ENCODE measurements at places on chromosomes 11 and 22.

GRCh38 chr11:72036687-72037086 lies 38.0 kb downstream of the IL18BP start:
- DNase-seq: no peak

- DNase-seq: no peak
Measured at GRCh38 chr22:43723816-43724215, 88.3 kb downstream of the EFCAB6 start.

DNA sequence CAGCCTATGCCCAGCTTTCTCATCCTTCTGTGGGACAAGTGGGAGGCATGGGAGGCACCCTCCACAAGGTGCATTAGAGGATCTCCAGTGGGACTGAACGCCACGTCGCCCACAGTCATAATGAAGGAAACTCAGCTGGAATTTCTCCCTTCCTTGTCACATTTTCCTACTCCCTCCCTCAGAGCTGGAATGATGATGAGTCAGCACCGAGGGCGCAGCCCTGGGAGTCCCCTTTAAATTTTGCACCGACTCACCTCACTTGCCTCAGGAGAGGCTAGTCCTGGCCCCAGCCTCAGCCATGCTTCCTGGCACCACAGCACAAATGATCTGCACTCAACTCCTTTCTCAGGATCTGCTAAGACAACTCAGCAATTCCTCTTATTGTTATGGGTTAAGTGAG lies 34.3 kb downstream of the DBX1 start:
- no peak for DNase-seq

DNA sequence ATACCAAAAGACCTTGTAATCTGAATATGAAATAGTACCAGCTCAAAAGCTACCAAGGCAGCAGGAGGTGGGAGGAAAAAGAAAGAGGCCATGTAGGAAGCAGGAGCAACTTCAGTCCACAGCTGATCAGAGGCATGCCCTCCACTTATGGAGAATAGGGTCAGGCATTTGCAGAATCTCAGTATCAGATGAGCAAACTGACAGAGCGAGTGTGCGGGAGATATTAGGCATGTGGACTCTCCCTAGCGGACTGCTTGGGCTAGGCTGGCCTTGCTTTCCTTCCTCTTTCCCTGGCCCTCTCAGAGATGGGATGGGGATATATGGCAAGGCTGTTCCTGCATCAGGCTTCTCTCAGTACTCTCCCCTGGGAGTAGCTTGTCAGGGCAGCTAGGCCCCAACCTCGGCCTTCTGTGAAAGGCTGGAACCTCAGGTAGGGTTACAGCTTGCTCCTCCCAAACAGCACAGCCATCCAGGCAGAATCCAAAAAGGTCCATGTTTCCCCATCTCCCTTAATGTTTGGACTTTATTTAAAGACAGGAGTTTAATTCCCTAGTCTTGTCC lies 37.0 kb downstream of the ETS1 start:
- DNase-seq: no peak

GRCh38 chr11:130434521-130435223 lies 6.3 kb upstream of the ADAMTS8 start:
- DNase-seq: peak; percentile 66

- no peak for DNase-seq
Measured at GRCh38 chr11:40271361-40271760, 1188.1 kb downstream of the LRRC4C start.

DNA sequence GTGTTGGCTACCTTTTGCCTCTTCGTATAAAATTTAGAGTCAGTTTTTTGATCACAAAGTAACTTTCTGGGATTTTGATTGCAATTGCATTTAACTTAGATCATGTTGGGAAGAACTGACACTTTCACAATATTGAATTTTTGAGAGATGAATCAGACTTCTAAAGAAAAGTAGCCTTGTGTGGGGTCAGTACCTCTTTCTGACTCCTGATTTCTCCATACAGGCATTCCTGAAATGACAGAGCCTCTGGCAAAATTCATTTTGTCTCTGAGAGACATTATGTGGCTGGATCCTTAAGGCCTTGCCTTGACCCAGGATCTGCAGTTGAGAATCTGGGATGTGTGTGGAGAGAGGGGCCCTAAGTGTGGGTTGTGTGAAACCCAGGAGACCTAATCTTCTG lies 37.8 kb downstream of the PPFIBP2 start:
- no peak for DNase-seq

GRCh38 chr11:90732486-90732885 lies 509.6 kb upstream of the CHORDC1 start:
- no peak for DNase-seq

GRCh38 chr22:43515411-43515810 lies 103.6 kb downstream of the MPPED1 start:
- DNase-seq: no peak

- no peak for DNase-seq
Measured at GRCh38 chr11:119919656-119920055, 190.7 kb upstream of the NECTIN1 start.

DNA sequence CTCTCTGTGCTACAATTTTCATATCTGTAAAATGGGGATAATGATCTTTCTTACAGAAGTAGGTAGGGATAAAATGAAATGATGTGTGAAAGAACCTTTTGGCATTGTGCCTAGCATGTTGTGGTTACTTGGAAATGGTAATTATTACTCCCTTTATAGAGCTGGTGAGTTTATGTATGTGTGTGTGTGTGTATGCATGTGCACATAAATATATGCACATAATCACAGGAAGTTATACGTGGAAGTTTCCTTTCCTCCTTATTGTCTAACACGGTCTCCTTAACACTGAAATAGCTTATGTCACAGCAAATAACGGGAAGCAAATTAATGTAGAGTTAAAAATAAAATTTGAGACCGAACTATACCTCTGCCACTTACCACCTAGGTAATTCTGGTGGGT lies 163.7 kb upstream of the ZBED5 start:
- DNase-seq: no peak

GRCh38 chr22:27880778-27881394 lies 38.2 kb downstream of the PITPNB start:
- no peak for DNase-seq

DNA sequence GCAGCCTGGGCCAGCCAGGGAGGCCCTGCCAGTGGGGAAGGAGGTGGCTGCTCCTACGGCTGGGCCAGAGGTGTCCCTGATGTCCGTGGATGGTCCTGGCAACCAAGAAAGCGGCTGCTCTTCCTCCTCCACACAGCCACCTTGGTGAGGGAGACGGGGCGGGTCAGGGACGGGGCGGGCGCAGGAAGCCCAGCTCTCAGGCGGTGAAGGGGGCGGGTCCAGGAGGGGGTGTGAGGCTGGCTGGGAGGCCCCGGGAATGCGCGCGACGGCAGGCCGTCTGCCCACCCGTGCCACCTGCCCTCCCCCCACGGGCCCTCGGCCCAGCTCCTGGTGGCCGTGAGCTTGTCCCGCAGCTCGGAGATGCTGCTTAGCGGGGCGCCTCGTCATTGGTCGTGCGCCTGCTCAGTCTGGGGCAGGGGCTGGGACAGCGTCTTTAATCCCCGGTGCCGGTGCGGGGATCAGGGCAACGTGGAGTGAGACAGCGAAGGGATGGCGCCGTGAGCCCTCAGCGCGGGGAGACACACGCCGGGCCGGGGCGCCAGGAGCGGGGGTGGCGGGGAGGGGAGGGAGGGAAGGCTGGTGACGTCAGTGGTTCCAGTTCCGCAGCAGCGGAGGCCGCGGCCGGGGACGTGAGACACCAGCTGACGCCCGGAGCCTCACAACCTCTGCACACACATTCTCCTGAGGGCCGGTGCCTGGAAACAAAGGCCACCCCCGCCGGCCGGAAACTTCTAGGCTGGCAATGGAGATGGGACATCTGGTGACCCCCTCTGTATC lies 6.7 kb upstream of the BRSK2 start:
- peak; percentile 84 for DNase-seq
